ENCODE measurements at places on chromosomes 2 and 18. TPM values are rescaled to one million over a fixed set of nuclear protein-coding genes. Genes with fewer than 3 reads are reported as not detected.

PLEKHH2 gene
- 2.1 TPM for total RNA-seq

SCTR gene
- not detected for total RNA-seq

NAT8 gene
- not detected for total RNA-seq

SRD5A2 gene
- total RNA-seq: 0.04 TPM

IL37 gene
- total RNA-seq: 1.00 TPM

CCDC148 gene
- 0.07 TPM for total RNA-seq

ANKRD30B gene
- not detected for total RNA-seq

ZNF513 gene
- 19.2 TPM for total RNA-seq

MAP2 gene
- total RNA-seq: 1.6 TPM

ABCB11 gene
- 0.66 TPM for total RNA-seq

MRPS9 gene
- 55.4 TPM for total RNA-seq

ZNF396 gene
- 1.4 TPM for total RNA-seq

RAD51AP2 gene
- 0.10 TPM for total RNA-seq

ABCG5 gene
- total RNA-seq: not detected

HOXD11 gene
- not detected for total RNA-seq

SMCHD1 gene
- total RNA-seq: 24.4 TPM

CHMP1B gene
- total RNA-seq: 22.6 TPM

SERPINB4 gene
- not detected for total RNA-seq

POTEC gene
- not detected for total RNA-seq

RBMS1 gene
- 46.7 TPM for total RNA-seq

SKOR2 gene
- 0.15 TPM for total RNA-seq

KYNU gene
- total RNA-seq: 1.9 TPM
